ENCODE measurements at places on chromosomes 16 and 17.

- DNase-seq = no peak
Observed at GRCh38 chr17:76444518-76445311, 8.2 kb downstream of the UBE2O start.

GRCh38 chr17:74521701-74522201 is 9.5 kb downstream of the CD300LB start:
- DNase-seq = no peak

DNA sequence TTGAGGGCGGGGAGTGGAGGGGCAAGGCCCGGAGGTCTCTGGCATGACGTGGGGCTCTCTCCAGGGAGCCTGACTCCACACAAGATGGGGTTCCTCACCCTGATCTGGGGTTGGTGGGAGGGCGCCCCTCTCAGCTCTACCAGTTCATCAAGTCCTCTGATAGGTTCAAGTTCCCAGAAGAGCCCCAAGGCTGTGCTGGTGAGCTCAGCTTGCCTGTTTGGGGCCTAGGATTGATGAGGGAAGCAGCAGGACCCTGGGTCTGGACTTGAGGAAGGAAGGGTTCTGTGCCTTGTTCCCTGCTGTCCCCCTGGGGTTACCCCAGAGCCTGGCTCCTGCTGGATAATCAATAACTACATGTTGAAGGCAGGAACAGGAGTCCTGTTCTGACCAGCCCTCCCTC is 3.5 kb downstream of the MGAT5B start:
- no peak for DNase-seq

DNA sequence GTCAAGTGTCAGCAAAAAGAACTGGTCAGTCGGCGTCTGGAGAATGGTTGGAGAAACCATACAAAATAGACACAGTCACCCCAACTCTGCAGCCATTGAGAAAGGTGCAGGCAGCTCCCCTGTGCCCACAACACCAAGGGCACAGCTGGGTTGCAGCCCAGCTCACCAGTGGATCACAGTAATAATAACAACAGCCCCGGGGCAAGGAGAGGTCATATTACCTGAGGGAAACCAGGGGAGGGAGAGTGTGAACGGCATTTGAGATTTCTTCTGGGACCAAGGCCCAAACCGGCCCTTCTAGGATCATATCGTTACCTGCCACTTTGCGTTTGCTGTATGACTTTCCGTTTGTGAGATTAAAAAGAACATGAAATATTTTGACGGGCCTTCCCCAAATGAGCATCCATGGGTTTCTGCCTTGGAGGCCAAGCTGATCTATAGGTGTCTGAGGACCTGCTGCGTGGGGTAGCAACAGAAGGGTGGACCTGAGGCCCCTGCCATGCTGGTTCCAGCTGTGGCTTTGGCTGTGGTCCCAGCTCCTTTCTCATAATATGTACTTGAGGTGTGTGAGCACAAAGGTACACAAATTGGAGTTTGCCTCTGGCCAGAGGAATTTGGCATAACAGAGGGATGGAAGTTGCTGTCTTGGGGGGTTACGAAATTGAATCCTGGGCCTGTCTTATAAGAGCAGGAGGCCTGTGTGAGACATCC is 154.6 kb downstream of the CMIP start:
- DNase-seq = no peak

DNA sequence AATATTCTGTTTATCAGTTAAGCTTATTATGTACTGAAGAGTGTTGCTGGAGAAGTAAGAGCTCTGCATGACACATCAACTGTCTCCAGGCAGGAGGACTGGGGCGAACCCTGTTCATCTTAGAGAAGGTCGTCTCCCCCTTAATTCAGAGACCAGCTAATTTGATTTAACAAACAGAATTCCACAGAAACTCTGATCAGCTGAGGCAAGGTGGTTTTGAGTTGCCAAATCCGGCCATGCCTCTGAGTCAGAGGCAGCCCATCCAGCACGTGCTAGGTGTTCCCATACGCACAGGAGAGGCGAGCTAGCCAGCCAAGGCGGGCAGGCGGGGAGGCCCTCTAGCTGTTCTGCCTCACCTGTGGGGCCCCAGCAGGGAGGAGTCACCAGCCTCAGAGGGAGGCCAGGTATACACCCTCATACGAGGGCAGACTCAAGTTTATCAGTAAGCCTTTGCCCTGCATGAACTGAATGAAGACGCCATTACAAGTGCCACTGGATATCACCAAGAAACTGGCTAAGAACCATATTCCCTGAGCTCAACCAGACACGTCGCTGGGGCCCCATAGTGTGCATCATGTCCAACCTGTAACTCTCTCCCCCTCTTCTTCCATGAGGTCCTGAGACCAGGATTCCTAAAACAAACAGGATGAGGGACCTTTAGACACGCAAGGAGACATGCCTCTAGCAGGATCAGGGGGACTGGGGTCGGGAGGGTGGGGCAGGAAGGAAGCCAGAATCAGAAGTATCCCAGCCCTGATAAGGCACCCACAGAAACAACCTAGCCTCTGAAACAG is 25.7 kb downstream of the STAT5A start:
- no peak for DNase-seq

GRCh38 chr17:67150826-67151225 is 94.2 kb downstream of the HELZ start:
- no peak for DNase-seq

GRCh38 chr16:19133600-19133999 is 19.8 kb downstream of the ITPRIPL2 start:
- DNase-seq = no peak

DNA sequence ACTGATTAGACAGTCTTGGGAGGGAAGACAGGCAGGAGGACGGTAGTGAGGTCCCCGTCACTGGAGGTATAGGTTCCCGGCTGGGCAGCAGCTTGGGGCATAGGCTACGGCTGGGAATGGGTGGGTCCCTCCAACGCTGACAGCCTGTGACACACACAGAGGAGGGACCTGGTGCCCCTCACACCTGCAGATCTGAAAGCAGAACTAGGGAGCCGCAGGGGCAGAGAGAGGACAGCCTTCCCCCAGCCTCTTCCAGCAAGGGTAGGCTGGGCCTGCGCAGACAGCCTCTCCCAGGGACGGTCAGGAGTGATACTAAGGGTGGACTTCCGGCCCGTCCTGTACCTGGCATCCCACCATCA is 2.0 kb downstream of the P2RX1 start:
- DNase-seq = no peak

GRCh38 chr16:50942143-50942542 is 200.3 kb downstream of the CYLD start:
- no peak for DNase-seq

GRCh38 chr16:56649820-56650219 is 1.9 kb upstream of the MT1B start:
- DNase-seq = no peak

DNA sequence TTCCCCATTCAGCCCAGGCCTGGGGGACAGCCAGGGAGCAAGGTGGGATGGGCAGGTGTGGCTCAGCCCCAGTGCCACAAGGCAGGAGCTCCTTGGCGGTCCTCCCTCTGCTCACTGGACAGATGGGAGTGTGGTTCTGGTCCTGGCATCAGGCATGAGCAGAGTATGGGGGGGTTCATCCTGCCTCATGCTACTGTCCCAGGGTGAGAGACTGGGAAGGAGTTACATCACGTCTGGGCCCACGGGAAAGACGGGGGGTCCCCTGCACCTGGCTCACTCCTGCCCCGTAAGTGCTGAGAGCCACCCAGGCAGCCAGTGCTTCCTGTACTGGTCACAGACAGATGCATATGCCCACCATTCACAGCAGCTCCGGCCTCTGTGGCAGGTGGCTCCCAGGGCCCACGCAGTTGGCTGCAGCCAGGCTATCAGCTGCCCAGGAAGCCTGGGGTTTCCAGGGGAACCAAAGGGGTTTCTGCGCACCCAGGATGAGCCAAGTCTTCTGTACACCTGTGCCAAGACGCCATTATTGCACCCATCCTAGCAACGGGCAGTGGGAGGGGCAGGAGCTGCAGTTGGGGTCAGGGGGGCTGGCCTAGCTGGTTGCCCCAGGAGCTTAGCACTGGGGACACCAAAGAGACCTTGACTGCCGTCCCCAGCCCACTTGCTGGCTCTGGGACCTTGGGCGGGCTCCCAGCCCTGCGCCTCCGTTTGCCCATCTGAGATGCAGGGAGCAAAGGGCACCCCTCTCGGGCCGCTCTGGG is 1.9 kb downstream of the BAIAP3 start:
- no peak for DNase-seq

DNA sequence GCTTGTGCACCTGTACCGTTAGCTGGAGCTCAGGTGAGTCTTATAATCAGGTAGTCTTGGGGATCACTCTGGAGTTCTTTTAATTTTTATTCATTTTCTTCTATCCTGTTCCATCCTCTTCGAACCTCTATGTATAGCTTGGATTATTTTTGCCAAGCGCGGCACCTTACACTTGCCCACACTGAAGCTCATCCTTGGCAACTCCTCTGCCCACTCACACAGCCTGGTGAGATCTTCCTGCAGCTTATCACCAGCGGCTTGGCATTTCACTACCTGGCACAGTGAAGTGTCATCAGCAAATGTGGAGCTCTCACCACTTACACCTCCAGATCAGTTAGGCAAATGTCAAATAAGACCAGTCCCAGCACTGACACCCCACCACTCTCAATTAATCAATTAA is 116.7 kb downstream of the CACNG3 start:
- DNase-seq = no peak

Measured in spinal cord (tissue), 10 donors.